Colonic mucosa (tissue), 4 donors: ENCODE measurements at places on chromosomes 1 and 21. TPM values are rescaled to one million over a fixed set of nuclear protein-coding genes. Genes with fewer than 3 reads are reported as not detected.

GPR153 gene
- total RNA-seq: 19.6 TPM

MAGOH gene
- total RNA-seq: 34.0 TPM

PGLYRP4 gene
- total RNA-seq: not detected

IFNLR1 gene
- 7.9 TPM for total RNA-seq

DNA sequence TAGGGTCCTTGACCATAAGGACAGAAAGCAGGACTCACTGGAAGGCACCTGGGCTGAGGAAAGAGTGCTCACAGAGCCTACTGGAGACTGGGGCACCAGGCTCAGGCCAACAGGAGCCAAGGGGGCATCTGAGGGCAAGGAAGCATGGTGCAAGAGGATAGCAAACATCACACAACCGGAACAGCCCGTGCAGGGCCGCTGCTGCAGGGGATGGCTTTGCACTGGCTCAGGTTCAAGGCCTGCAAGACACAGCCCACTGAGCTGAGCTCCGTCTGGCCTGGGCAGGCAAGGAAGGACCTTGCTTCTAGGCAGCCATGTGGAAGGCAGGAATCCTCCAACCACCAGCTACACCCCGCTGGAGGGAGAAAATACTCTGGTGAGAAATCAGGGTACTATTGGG lies 59.8 kb upstream of the KIF26B start:
- no peak for DNase-seq

- no peak for DNase-seq
These were observed 2.0 kb downstream of the CSRP1 start for GRCh38 chr1:201504799-201505502.
